ENCODE measurements at places on chromosomes 11 and 22. TPM values are rescaled to one million over a fixed set of nuclear protein-coding genes. Genes with fewer than 3 reads are reported as not detected.

Gene SCARF2
- 5.3 TPM for polyA plus RNA-seq

Gene C1QTNF4
- 3.7 TPM for polyA plus RNA-seq

Gene IGLL5
- polyA plus RNA-seq: 0.16 TPM

GRCh38 chr11:7480113-7480512, 5.2 kb upstream of the OLFML1 start:
- no peak for DNase-seq

GRCh38 chr11:1912289-1912878, 7.1 kb upstream of the TNNT3 start:
- DNase-seq: no peak

GRCh38 chr22:21044931-21045584, 688 bp upstream of the LRRC74B start:
- no peak for DNase-seq

DNA sequence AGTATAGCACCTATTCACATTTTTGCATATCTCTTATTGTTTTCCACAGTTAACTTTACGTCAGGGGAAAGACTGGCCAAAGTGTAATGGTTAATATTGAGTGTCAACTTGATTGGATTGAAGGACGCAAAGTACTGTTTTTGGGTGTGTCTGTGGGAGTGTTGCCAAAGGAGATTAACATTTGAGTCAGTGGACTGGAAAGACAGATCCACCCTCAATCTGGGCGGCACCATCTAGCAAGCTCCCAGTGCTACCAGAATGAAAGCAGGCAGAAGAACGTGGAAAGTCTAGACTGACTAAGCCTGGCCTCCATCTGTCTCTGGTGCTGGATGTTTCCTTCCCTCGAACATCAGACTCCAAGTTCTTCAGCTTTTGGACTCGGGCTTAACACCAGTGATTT, 1900.7 kb upstream of the RAG2 start:
- no peak for DNase-seq

DNA sequence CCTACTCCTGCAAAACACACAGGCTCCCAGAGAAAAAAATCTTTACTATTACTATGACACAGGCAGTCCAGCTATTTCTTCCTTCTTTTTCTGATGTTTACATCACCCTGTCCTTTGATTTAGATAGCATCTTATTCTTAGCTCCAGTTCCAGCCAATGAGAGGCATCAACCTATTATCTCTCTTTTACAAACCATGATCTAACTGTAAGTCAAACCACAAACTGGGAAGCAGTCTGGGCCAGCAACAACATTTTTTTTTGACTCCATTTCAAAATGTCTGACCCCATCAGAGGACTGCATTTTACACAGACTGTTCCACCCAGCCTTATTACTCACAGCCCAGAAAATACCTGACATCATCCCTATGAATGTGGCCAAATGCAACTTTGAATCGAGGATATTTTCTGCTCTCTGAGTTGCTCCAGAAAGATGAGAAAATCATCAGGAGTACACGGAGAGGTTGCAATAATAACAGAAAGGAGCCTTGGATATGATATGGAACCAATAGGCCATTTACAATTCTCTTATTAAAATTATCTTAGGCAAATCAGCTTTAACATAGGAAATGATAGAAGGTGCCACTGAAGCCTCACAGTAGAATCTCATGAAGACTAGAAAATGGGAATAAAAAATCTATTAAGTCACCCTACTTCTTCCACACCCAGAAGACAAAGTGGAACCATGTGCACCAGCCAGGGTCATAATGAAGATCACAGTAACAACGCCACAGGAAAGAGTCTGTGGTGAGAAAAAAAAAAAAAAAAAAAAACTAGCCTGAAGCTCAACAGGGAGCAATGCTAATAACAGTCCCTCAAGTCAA, 21.2 kb downstream of the TBRG1 start:
- DNase-seq: no peak

Measured in large intestine (tissue), 12 donors.